ENCODE measurements at places on chromosomes 1 and 21.

DNA sequence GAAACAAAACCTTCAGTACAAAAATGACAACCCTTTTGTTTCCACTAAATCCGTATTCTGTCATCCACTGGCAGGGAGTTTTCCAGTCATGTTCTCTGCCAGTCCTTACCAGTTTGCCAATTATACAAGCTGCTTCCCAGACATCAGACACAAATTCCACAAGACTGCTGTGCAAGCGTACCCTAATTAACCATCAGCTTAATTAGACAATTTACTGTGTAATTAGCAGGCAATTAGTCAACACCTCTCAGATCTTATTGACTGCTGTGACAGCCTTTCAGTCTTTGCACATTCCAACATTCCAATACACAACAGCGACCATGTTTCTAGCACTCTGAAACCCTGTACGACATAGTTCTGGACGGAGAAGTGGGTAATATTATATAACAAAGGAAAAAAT is 420.1 kb downstream of the DPYD start:
- H3K27ac ChIP-seq: no peak overlapping the region
- H3K4me1 ChIP-seq: no peaks in the 10 kb centered on the region
- H3K27me3 ChIP-seq: no peaks in the 10 kb centered on the region
- H3K36me3 ChIP-seq: no peaks in the 10 kb centered on the region
- H3K4me3 ChIP-seq: no peak overlapping the region

DNA sequence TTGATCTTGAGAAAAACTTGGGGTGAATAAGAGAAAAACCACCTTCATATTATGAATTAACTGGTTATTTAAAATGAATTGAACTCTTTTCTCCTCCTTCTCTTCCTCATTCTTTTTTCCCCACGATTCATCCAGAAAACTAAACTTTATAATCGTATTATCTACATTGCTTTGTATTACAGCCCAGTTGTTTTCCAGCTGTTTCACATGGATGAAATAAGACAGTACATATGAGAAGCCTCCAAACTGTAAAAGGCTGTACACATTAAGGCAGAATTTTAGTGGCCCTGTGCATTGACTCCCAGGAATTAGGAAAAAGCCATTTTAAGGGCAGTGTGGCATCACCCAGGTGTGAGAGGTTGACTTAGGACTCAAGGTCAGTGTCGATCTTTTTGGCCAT is 80.3 kb upstream of the PGBD5 start:
- no peak overlapping the region for H3K4me3 ChIP-seq
- H3K4me1 ChIP-seq: peaks cover 9% of the 10 kb centered on the region
- no peak for DNase-seq
- no peaks in the 10 kb centered on the region for H3K27me3 ChIP-seq

DNA sequence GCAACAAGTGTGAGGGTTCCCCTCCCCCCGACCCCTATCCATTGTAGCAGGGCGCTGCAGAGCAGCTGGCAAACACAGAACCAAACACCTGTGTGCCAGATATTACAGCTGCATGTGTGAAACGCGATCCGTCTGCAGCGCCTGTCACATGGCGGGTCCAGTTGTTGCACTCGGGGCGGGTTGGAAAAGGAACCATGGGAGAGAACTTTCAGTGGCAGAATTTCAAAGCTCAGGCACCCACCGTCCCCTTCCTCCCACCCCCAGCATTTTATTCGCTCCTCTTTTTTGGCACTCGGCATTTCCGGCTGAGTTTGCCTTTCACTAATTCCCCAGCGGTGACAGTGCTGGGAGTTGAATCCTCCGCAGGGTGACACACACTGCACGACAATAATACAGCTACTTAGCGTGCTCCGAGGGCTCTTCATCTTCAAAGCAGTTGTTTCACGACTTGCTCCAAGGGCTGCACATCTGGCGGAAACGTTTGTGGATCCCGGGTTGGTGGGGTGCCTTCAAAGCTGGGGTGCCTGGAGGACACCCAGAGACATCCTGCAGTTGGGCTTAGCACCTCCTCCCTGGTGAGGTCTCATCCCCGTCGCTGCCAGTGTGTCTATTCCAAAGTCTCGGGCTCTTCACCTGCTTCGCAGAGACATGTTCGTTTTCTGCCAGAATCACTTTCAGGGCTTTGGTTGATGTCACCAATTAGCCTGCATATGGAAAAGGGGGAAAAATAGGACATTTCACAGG is 180.7 kb downstream of the ZBTB18 start:
- no peak overlapping the region for H3K27ac ChIP-seq
- H3K4me3 ChIP-seq: peak overlapping the region; percentile 61
- peaks cover 7% of the 10 kb centered on the region for H3K4me1 ChIP-seq
- H3K36me3 ChIP-seq: no peaks in the 10 kb centered on the region

GRCh38 chr21:43331962-43332828 is 94.7 kb downstream of the SIK1 start:
- H3K27ac ChIP-seq: peak overlapping the region; percentile 97
- no peak overlapping the region for H3K4me3 ChIP-seq
- no peaks in the 10 kb centered on the region for H3K36me3 ChIP-seq
- peaks cover 22% of the 10 kb centered on the region for H3K4me1 ChIP-seq

DNA sequence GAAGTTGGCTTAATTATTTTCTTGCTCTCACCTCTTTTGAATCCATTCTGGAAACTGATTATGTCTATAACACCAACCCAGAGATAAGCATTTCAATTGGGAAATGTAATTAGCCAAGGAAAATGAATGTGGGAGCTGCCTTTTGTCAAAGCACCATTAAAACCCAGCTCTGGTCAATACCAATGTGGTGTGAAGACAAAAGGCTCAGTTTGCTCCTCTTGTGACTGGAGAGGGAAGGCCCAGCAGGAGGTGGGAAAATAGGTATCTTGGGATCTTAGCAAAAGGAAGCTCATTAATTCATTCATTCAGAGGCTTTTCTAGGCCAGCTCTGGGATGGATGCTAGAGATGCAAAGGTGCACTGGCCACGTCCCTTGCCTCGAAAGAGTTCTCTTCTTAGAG is 75.0 kb upstream of the SELENON start:
- H3K4me1 ChIP-seq: peaks cover 6% of the 10 kb centered on the region
- DNase-seq: no peak
- H3K27ac ChIP-seq: no peak overlapping the region
- H3K36me3 ChIP-seq: no peaks in the 10 kb centered on the region
- peaks cover 26% of the 10 kb centered on the region for H3K27me3 ChIP-seq
- no peak overlapping the region for H3K4me3 ChIP-seq
